ENCODE measurements at places on chromosomes 2 and 18.

GRCh38 chr2:189662669-189663226 is 1.5 kb downstream of the ASNSD1 start:
- DNase-seq, result no peak

DNA sequence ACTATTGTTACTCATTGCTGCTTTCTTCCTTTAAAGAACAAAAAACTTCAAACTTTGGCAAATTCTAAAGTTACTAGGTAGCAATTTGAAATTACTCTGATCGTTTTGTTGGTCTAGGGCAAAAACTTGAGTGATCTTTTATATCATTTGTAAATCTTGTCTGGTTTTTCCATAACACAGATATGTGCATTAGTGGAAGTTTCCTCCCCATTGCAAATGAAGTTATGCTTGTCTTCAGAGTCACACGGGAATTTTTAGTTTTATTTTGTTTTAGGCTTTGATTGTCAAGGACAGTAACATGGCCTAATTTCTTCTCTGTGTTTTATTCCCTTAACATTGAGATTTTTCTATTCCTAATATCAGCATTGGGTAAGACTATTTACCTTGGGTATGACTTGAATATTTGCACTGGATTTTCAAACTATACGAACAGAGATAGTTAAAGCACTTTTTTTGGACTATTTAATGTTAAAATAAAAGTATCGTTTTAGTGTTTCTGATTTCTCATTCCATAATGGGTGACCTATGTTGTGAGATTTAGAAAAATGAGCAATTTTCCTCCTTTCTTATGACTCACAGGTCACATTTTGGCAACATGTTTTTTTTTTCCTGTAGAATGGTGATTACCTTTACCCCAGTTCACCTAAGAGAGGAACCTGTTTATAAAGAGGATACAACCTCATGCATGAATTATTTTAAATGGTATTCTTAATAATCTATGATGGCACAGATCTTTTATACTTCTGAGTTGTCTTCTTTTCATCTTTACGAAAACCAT is 65.0 kb downstream of the BABAM2 start:
- DNase-seq, result no peak

DNA sequence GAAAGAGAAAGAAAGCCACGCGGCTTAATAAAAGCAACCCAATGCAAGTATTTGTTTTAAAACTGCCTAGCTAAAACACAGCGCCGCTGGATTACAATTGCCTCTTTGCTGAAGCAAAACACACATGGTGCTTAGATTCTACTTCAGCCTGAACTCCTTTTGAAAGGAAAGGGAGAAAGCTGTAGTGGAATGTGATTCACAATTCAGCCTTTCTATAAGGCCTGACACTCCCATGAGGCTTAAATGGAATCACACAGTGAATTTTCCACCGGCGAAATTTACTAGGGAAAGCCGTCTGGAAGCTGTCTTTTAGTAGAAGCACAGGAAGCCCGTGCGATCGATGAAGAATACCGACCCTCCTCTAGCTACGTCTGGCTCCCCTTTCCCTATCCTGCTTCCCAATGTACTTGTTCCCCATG is 348.0 kb downstream of the DLGAP1 start:
- DNase-seq, result no peak

GRCh38 chr2:26700078-26700477 is 7.6 kb downstream of the KCNK3 start:
- no peak for DNase-seq

- peak; percentile 29 for DNase-seq
Observed at GRCh38 chr2:218465987-218466633, 47.2 kb downstream of the VIL1 start.

- no peak for DNase-seq
Observed at GRCh38 chr2:52686935-52687334, 1080.7 kb upstream of the CHAC2 start.

- DNase-seq, result no peak
Observed at GRCh38 chr2:27070653-27071276, 689 bp downstream of the OST4 start.

GRCh38 chr2:24652265-24653182 is 140.7 kb downstream of the PTRHD1 start:
- DNase-seq, result peak; percentile 32

- no peak for DNase-seq
Observed at GRCh38 chr2:80302001-80302313, 2.6 kb downstream of the LRRTM1 start.

GRCh38 chr2:14779252-14779651 is 146.7 kb downstream of the LRATD1 start:
- DNase-seq, result no peak

DNA sequence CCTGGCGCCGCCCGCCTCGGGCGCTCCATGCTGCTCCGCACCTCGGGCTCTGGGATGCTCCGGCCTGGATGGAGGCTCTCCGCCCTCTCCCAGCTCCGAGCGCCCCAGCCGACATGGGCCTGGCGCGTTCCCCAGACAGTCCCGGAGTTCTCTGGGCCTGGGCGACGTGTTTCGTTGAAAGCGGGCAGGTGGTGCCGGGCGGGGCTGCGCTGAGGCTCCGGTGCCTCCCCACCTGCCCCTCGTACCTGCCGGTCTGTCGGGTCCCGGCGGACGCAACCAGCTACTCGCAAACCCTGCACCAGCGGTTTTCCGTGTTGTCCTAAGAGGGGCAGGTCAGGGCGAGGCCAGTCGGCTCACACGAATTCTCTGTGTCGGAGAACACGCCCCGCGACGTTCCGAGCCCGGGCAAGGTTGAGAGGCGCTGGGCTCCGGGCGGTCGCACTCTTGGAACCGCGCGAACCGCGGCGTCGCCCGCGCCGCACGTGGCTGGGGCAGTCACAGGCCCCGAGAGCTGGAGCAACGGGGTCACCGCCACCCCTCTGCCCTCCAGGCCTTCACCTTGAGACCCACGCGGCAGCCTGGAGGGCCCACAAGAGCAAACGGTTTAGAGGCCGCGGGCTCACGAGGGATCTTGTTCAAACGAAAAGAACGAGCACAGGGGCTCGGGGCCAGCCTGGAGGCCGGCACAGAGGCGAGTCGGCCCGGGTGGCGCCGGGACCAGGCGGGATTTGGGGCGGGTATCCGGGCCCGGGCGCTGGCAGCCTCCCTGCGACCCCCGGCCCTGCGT is 4.2 kb upstream of the SIX2 start:
- no peak for DNase-seq

- no peak for DNase-seq
Observed at GRCh38 chr2:230871361-230872150, 6.8 kb downstream of the ITM2C start.

DNA sequence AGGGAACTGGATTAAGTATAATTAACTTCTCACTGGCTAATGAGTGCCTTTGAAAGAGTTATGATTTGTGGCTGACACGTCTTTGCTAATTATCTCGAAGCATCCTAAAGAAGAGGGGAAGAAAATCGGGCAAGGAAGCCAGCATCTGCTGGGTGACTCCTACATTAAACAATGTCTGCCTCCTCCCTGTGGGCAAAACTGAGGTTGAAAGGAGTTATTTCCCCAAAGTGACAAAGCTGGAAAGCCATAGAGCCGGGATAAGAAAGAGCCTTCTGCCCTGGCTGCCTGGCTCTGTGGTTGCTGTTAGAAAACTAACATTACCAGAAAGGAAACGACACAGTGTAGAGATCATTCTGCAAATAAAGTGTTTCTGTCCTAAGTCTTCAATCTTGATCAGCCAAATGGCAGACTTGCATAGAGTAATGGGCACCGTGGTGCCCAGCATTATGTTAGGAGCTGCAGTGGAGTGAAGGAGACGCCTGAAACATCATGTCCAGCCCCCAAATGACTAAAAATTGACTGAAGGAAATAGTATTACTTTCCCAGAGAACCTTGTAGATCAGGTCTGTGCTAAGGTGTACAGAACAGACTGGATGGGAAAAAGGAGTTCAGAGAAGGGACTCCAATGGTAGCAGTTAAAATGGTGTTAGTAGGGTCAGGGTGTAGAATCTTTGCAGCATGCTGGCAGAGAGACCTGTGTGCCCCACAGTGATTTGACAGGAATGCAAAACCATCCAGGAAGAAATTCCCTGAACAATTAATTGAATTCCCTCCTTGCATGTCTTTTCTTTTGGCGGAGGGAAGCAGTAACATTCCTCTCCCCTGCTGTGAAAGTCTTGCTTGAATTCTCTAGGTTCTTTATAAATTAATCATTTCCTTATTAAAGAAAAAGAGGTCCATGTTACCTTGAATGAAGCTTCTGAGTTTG is 44.4 kb downstream of the ALPK2 start:
- no peak for DNase-seq

DNA sequence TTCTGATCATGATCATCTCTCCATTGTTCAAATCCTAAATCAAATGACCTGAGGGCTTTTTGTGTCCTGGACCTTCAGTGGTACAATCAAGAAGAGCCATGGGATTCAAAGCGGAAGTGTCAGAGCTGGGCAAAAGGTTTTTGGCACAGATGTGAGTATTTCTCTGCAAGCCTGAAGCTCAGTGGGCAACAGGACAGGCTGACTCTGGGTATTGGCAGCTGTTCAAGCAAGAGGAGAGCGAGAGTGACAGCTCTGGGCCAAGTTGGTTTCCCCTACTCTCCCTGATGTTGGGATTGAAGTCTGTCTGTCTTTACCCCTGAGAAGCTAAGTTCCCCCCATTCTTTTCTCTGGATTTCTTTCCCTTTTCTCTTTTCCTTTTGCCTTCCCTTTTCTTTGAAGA is 33.3 kb downstream of the DSEL start:
- DNase-seq, result no peak

Data from germinal center (tissue), 1 donor.